EH (cell line): ENCODE measurements at places on chromosomes 2 and 18.
A peak's percentile ranks its signal among the peaks of the same experiment; 100 is the strongest.

DNA sequence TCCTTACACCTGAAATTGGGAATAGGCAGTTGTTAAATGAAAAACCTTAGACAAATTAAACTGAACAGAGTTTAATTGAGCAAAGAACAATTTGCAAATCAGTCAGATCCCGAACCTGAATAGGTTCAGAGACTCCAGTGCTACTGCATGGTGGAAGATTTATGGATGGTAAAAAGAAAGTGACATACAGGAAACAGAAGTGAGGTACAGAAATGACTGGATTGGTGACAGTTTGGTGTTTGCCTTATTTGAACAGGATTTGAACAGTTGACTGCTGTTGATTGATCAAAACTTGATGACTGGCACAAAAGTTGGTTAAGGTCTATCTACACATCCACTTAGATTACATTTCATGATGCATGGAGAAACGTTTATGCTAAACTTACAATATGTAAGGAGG is 248.8 kb downstream of the HNMT start:
- no peak for DNase-seq

- DNase-seq: peak; percentile 90
These were observed 27.1 kb downstream of the SH2D6 start for GRCh38 chr2:85445316-85446295.

DNA sequence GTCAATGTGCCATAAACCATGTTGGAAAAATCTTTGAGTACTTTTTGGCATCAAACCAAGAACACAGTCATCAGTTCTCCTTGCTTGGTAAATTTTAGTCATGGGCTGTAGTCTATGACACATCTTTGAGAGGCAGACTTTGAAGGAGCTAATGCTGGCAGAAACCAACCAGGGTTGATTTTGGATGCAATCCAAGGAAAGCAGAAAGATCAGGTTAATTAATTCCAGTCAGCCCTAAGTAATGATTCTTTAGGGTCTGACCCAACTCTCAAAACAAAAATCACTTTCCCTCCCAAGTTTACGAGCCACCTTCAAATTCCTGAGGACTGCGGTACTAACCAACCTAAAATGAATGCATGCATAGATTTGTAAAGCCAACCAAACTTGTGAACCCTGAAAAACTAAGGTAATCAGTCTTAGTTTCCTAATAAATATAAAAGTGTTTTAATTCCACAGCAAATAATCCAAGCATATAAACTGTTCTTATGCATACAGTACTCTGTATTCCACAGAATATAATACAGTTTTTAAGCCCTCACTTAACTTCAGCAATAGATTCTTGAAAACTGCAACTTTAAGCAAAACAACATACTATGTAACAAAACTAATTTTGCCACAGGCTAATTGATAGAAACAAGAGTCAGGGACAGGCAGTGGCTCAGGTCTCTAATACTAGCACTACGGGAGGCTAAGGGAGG is 22.0 kb downstream of the AP1S3 start:
- DNase-seq: peak; percentile 95

DNA sequence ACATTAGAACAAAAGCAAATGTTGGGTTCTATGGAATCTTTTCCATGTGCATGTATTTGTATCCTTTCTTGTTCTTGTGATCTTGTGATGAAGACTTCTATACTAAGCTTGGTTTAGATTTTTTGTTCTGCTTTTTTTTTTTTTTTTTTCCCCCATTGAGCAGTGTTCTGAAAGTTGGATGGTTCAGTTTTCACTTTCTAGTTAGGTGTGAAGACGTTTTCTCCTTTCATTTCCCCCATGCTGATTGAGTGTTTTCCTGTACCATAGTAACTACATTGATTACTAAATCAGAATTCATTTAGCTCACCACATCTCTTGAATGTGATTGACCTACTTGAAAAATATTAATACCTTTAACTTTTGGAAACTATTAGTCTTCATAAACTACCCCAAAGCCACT is 34.1 kb downstream of the NOP58 start:
- no peak for DNase-seq

DNA sequence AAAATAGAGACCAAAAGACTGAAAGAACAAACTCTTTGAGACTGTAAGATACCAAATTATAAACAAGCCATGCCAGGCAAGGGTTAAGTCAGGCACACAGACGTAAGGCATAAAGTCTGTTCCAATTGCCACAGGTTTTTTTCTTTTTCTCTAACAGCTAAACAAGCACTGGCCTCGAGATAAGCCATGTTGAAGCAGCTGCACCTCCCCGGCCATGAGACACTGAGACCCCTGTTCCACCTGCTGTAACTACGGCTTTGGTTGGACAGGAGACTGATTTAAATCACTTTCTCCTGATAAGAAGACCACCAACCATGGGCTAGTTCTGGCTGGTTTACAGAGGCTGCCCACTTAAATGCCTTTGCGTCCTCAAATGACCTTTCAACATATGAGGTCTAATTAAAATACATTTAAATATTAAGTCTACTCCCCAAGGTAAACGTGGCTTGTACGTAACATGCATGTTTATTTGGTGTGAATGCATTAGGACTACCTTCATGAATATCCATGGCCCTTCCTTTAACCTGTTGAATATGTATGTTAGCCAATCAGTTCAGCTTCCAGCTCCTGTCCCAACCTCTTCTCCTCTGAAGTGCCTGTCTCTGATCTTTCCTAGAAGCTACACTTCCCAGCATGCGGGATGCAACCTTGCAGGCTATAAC is 117.2 kb downstream of the CMPK2 start:
- no peak for DNase-seq

DNA sequence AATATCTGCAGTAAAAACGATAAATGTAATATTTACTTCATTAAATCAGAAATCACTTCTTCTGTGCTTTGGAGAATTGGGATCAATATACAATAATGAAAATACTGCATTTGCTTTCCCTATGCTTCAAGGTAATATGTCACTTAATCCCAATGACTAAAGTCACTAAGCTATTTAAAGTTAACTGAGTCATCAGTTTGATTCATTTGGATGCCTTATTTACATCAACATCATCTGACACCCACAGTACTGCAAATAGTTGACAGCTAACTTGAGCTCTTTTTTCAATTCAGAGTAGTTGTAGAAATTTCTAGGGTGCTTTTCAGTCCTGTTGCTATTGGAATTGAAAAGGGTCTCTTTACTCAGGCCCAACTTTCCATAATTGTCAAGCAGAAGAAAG is 776.9 kb upstream of the FSHR start:
- DNase-seq: no peak

DNA sequence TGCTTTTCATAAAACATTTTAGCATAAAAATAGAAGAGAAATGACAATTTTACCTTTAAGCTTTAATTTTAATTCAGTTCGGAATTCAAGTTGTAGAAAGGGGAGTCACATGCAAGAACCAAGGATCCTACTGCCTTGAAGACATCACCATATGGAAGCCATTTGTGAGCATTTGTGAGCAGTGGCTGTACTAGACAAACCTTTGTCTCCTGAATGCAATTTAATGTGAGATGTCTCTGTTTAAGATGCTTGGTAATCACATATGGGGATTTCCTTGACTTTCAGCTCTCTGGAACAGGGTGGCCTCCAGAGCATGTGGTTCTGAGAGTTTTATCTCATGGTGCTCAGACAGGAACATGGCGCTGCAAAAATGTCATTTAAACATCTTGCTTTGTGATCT is 421.8 kb downstream of the NYAP2 start:
- no peak for DNase-seq

DNA sequence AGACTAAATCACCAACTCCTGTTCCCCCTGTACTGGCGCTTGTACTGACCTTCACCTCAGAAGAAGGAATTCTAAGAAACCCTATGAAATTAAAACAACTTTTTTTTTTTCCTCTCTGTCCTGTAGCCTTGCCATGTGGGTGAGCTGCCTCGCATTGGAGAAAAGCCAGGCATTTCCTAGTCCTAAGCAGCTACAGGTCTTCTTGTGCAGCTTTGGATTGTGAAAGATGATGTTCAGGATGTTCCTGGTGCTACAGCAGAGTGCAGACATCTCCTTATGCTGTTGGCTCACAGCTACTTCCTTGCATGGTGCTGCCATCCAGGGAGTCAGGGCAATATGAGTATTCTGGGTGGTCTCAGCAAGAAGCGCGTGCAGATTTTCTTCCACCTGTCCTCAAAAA is 11.9 kb downstream of the PIK3C3 start:
- no peak for DNase-seq

- DNase-seq: no peak
These were observed 6.4 kb upstream of the TNS1 start for GRCh38 chr2:218009231-218009630.

GRCh38 chr2:105085525-105085924 is 47.7 kb downstream of the MRPS9 start:
- DNase-seq: no peak

DNA sequence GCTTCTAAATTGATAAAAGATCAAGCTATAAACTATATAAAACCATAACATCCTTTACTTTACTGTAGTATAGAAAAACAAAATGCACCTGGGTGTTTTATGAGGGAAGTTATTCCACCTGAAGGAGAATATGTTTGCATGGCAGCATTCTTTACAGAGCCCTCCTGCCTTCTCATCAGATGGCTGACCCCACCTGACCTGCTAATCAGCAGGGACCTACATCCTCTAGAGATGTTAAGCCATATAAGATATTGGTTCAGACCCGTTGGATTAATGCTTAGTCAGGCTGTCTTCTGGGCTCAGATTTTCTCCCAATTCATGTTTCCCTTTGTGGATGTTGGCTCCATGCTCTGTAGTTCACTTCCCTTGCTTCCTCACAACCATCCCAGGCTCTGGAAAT is 414.8 kb downstream of the DPP10 start:
- DNase-seq: no peak

- DNase-seq: peak; percentile 78
These were observed 227.6 kb upstream of the ETAA1 start for GRCh38 chr2:67169417-67170140.

DNA sequence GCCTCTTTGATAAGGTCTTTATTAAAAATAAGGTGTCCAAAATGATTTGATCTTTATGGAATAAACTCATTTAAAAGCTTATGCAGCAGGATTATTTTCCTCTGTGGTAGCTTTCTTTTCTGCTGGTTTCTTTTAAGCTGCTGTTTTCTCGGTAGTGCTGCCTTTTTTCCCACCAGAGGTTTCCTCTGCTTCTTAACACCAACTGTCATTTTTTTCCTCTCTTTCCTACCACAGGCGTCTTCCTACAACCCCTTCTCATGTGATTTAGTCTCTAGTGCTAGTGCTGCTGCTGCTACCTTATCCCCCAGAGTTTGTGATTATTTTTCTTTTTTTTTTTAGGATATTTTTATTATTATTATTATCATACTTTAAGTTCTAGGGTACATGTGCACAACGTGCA is 102.1 kb upstream of the PGAP1 start:
- DNase-seq: no peak

- no peak for DNase-seq
These were observed 228.4 kb downstream of the KCNS3 start for GRCh38 chr2:18106841-18107240.

DNA sequence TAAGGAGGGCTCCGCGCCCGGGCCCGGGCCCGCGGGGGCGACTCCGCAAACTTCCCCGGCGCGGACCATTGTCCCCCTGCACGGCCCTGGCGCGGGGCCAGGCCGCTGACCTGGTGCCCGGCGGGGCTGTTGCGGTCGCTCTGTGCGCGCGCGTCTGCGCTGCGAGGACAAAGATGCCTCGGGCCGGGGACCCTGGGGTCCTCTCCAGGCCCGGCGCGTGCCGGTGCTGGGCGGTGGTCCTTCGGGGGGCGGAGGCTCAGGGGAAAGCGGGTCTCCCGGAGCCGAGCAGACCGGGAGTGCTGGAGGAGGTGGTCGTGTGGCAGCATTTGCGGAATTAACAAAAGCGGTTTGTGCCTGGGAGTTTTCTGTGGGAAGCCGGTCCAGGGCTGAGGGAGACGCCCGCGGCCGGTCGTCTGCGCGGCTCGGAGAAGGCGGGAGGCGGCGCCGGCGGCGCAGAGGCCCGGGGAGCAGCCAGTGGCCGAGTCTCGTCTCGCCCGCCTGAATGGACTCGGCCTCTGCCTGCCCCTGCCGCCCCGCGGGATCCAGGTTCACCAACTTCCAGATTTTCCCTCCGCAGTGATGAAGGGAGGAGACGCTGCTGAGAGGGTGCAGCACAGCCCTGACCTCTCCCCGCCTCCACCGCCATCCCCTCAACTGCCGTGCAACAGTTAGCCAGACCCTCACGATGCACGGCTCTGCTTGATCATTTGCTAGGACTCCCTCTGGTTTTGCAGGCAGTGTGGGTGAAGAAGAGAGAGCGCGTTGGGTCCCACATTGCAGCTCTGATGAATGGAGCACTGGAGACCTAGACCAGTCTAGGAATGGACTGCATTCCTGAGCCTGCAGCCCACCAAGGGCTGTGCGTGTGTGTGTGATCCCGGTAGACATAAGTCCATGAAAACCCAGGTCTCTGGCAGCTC is 705 bp downstream of the EFR3B start:
- DNase-seq: peak; percentile 44

- no peak for DNase-seq
These were observed 101.3 kb downstream of the LRP2 start for GRCh38 chr2:169260846-169261642.

DNA sequence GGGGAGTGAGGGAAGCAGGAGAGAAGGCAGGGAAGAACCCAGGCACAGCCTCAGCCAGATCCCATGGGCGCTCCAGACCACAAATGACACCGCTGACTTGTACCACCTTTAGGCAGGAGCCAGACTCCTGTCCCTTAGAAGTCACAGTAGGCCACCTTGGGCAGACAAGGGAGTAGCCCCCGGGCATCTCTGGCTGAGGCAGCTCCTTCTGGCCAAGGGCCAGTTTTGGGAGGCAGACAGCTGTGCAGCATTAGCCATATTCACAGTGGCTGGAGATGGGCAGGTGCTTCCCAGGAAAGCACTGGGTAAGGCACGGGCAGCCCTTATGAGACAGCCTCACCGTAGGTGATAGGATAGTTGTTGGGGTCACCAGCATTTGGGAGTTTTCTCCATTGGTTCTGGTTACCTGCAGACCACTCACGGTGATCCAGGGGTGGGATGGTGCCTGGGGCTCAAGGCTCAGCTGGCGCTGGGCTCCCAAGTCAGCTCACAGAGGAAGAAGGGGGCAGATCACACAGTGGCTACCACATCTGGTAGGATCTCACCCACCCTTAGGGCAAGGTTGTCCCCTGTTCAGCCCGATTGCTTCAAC is 2.1 kb downstream of the ASTL start:
- no peak for DNase-seq
